GM04504 (cell line): ENCODE measurements at places on chromosomes 12 and 14.

GRCh38 chr12:116171549-116171948 lies 105.9 kb downstream of the MED13L start:
- no peak for DNase-seq

DNA sequence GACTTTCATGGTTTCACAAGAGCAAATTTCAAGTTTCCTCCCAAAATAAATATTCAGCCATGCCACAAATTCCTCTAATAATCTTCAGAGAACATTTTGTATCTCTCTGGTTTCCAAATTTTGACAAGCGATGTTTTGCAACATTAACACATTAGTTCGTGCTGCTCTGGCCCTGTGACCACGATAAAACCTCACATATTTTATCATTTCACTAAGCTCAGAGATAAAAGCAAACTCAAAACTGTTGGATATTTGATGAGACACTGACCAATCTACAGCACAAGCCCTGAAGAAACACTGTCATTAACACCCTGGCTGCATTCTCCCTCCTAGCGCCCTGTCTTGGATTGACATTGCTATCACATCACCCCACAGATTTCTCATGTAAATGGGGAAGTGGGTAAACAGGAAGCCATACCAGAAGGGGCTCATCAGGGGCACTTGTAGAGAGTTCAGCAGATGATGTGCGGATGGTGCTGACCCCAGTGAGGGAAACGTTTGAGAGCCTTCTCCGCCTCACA lies 264.3 kb downstream of the PRKD1 start:
- DNase-seq, result no peak

GRCh38 chr12:56628671-56629458 lies 1.3 kb downstream of the BAZ2A start:
- DNase-seq, result peak; percentile 59

DNA sequence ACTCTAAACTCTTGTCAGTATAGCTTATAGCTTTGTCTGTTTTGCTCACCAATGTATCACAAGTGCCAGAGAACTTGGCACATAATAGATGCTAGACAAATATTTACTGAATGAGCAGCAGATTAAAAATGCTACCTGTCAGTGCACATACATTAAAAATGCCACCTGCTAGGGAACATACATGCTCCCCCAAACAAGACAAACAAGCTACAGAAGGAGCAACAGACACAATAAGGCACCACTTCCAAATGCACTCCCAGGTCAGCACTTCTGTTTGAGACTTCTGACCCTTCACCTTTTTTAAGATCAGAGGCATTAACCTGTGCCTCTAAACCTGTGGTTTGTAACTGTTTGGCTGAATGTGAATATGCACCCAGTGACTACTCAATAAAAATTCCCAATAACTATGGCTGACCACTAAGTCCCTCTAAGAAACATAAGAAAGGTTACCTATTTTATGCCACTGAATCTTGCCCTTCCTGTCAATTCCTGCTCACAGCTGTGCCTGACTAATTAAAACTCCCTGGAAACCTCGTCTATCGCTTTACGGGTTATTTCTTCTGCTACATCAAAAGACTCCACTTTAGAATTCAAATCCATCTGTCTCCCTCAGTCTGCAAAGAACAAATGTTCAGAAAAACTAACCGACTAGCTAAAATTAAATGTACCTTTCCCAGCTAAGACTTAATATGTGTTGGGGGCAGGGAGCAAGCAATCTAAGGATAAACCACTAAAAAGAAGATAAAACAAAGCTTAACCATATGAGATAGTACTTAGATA lies 41.0 kb downstream of the HECTD4 start:
- DNase-seq, result no peak

GRCh38 chr14:49984424-49984823 lies 91.5 kb downstream of the ARF6 start:
- DNase-seq, result no peak

- DNase-seq, result no peak
Measured at GRCh38 chr14:39682582-39682981, 250.3 kb upstream of the FBXO33 start.

GRCh38 chr12:68454892-68455291 lies 122.7 kb upstream of the MDM1 start:
- DNase-seq, result no peak

- no peak for DNase-seq
Measured at GRCh38 chr14:70822530-70823185, 13.3 kb upstream of the MAP3K9 start.

DNA sequence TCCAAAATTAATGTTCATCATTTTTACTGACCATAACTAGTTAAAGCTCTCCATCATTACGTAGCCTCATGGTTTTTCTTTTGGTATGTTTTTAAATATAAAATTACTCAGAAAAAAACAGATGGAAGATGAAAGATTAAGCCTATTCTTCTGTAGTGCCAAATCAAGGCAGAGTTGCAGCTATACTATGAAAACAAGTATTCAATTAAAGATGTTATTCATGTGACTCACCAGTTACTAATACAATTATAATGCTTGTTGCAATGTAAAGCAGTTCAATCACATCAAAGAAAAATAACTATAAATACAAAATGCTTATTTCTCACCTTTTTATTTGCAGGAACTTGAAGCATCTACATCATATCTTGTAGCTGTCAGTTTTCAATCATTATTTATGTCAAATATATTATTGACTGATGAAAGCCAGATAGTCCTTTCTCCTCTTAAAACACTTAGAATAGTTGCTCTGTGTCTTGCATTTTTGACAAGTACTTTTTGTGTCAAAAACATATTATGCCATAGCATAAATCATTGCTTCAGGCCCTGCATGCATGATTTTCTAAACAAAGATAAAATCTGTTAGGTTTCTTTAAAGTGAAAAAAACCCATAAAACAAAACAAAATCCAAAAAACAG lies 36.0 kb upstream of the TRHDE start:
- no peak for DNase-seq

GRCh38 chr12:93682846-93683261 lies 5.7 kb downstream of the CRADD start:
- DNase-seq, result no peak

DNA sequence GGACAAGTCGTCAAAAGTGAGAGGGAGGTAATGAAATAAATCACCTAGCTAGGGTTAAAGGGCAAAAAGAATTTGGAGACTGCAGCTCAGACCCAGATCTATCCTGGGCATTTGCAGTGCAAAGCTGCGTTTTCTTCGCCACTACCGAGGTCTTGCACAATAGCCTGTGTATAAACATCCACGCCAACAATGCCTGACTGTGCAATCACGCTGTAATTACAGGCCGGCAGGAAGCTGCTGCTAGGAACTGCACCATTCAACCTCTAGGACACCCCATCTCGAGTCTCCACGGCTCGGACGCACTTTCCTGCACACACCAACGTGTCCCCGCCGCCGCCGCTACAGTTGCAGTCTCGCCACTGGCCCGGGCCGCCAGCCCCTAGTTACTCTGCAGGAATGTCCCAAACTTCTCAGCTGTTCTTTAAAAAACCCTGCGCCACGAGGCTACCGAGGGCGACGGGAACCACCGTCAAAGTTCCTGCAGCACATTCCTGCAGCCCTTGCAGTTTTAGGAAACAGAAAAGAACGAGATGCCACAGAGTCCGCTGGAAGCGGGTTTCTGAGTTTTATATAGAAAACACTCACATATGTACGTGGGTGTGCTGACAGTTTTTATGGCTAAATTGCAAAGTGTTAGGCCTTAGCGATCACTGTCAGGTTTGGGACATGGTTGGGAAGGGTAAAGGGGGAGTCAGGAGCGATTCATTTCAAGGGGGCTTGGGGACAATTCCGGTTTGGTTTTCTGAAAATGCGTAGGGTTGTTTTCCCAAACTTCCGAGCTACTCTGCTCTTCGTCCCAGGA lies 65.6 kb upstream of the PTGR2 start:
- DNase-seq, result peak; percentile 87

DNA sequence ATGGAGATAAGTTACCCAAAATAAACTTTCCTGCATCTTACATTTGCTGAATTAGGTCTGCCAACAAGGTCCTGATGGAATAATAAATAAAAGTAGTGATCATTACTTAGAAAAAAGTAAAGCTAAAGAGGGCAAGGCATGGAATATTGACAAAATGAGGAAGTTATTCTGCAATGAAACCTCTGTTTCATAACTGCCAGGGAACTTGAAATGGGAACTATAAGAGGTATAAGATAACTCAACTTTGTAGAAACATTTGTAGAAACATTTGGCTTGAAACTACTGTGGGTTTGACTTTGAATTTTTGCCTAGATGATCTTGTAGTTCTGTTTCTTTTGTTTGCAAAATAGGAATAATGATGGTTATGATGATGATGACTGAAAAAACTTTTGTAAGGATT lies 18.7 kb upstream of the YBX3 start:
- no peak for DNase-seq

- no peak for DNase-seq
Measured at GRCh38 chr12:96720363-96720705, 186.7 kb upstream of the NEDD1 start.

GRCh38 chr14:99751539-99752485 lies 41.4 kb upstream of the EML1 start:
- DNase-seq, result no peak

GRCh38 chr12:106434526-106434925 lies 77.0 kb downstream of the POLR3B start:
- no peak for DNase-seq

DNA sequence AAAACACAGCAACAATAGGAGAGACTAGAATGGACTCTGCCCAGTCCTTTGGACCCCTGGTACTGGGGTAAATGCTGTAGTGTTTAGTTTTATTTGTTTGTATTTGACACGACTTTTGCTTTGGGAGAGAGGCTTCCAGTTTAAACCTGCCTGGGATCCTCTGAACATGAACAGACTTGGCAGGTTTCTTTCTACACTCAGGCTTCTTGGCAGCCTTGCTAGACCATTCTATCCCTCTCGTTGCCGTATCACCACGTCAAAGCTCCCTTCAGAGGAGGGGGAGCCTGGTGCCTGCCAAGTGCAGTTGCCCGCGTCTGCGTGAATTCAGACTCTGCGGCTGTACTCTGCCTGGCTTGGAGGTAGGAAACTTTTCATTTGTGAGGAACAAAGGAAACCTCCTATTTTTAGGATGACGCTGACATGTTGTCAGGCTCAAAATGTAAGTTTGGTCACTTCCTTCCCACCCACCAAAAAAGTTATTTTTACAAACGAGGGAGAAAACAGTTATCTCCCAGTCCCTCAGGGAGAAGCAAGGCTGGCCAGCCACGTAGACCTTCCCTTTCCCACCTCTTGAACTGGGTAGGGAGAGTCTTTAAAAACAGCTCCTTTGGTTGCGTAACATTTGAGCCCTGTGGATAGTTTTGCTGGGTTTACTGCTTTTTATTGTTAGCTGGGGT lies 25.9 kb downstream of the CD9 start:
- DNase-seq, result no peak

DNA sequence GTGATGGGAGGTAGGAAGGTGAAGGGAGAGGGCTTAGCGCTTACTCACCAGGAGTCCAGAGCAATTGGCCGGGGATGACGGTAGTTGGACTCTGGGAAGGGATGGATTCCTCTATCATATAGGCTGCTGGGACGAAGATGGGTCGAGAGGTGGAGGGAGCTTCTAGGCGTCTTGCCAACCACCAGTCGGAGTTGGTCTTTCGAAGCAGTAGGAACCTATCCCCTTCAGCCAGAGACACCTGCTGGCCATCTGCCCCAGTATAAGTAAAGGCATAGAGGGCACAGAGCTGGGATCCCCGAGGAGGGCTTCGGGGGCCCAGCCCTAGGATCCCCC lies 657 bp downstream of the ARHGAP9 start:
- DNase-seq, result no peak

- DNase-seq, result no peak
Measured at GRCh38 chr12:115840159-115840558, 437.3 kb downstream of the MED13L start.

DNA sequence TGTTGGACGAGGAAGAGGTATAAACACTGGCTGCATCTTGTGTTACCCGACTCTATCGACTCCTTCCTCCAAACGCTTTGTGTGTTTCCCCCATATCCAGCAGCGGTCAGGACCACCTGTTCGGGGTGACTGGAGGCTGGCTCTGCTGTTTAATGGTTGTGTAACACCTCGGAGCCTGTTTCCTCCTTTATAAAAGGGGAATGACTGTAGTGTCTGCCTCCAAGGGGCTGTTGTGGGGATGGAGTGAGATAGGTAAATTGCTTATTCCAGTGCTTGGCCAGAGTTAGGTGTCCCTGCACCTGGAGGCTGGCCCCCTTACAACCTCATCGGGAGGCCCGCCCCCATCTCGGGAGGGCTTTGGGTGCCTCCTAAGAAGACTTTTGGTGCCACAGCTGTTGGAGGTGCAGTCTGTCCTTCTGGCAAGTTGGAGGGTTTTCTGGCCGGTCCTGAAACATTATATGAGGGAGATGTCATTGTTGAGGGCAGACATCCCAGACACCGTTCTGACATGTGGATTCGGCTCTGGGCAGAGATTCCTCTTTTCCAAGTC lies 1.1 kb downstream of the MLXIP start:
- DNase-seq, result no peak

- no peak for DNase-seq
Measured at GRCh38 chr14:60257865-60258264, 8.8 kb downstream of the PPM1A start.

- no peak for DNase-seq
Measured at GRCh38 chr12:44839785-44840184, 36.3 kb downstream of the NELL2 start.

DNA sequence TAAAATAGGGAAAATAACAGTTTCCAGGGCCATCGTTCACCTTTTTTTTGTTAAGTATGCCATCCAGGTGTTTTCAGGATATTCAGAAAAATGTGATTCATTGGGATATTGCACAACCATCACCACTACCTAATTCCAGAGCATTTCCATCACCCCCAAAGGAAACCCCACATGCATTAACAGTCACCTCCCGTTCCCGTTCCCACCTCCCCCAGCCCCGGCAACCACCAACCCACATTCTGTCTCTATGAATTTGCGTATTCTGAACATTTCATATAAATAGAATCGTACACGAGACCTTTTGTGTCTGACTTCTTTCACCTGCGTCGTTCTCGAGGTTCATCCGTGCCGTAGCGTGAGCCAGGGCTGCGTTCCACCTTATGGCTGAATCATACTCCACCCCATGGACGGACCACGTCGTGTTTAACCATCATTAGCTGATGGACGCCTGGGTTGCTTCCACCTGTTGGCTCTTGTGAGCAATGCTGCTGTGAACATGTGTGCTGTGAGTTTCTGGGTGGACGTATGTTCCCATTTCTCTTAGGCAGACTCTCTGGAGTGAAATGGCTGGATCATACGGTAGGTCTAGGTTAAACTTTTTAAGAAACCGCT lies 51.0 kb upstream of the NCOR2 start:
- DNase-seq, result no peak

GRCh38 chr14:91380610-91381371 lies 36.8 kb downstream of the CCDC88C start:
- DNase-seq, result no peak

DNA sequence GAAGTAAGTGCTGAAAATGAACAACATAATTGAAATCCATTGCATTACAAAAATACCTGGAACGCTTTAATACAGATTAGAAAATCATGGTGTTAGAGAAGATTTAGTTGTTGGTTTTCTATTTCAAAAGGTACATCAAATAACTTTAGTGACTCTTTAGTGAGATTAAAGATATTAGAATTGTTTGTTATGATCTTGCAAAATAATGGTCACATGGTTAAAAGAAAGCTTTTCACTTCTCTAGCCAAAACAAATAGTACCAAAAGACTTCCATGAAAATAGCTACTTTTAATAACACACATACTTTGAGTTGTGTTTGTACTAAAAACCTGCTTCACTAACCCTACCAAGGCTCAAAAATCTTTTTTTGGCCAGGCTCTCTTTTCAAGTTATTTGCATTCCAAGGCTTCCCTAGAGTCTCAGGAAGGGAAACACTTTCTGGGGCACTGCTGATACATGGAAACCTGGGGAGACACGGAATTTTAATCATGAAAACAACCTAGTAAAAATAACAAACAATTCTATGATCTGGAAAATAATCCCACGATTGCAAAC lies at the start of gene SLCO1A2:
Gene SLCO1A2 (minus strand): TSS at position 147 of the 555 bp plus-strand sequence. CDS start 270 bp downstream, outside the sequence.
- DNase-seq, result no peak
